ENCODE measurements at places on chromosomes 11 and 22.

GRCh38 chr11:107605061-107606006 lies 14.4 kb downstream of the ELMOD1 start:
- DNase-seq = no peak

DNA sequence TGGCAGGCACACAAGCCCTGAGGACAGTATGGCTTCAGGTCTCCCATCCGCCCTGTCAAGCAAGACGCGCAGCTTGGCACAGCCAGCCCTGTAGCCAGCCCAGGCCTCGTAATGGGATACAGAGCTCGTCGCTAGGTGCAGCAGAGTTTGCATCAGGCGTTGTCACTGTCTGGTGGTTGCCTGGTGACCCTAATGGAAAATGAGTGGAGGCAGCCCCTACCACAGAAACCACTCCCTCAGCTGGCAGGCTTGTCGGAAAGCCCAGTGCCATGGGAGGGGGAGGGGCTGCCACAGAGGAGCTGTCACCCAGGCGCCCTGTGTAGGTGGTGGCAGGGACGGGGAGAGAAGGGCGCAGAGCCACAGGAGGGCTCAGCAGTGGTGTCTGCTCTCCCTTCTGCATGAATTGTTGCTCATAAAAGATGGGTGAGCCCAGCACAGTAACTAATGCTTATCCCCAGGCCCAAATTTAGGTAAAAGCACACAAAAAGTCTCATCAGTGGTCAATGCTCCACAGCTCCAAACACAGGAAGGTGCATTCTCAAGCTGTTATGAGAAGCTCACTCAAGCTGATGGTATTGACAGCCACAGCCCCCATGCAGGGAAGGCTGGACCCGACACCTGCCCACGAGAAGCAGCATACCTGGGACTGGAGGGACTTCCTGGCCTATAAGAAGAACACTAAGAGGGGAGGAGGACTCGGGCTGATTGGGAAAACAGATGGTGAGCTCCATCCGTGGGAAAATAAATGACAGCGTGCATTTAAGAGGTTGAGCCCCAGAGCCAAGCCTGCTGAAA lies 164.6 kb downstream of the ETS1 start:
- DNase-seq = no peak

- peak; percentile 19 for DNase-seq
Observed at GRCh38 chr11:9663699-9664275, at the start of gene SWAP70. SWAP70 (plus strand) TSS chr11:9664077; CDS start chr11:9664180, 103 bp downstream.

DNA sequence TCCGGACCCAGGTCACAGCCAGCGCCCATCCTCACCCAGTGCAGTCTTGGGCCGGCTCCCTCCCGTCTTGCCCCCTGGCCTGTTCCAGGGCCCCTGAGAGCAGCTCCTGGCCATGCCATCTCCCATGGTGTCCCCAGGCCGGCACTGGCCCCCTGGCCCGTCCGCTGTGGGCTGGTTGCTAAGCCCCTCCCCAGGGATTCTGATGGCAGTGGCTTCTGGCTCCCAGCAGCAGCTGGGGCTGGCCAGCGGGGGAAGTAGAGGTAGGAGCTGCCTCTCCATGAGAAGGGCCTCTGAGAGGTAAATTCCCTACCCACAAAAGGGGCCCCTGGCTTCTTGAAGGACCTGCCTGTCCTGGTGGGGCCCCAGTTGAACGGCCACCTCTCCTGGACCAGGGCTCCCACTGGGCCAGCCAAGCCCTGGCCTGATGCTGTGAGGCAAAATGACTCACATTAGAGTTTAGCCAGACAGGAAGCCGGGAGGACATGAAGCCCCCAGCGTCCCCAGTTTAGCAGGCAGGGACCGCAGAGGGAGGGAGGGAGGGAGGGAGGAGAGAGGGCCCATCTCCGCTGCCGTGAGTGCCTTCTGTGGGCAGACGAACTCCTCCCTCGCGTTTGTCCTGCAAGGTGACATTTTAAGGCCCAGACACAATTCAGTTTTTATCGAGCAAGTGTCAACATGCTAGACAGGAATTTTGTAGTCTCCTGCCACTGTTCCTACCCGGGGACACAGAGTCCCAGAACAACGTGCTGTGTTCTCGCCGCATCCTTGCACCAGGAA lies 32.9 kb upstream of the GAL start:
- DNase-seq = no peak

- DNase-seq = no peak
Observed at GRCh38 chr11:64711956-64712362, 11.0 kb downstream of the NRXN2 start.

GRCh38 chr11:12786891-12787290 lies 112.7 kb downstream of the TEAD1 start:
- no peak for DNase-seq

Measured in hypothalamus (tissue), 51 donors.